ENCODE measurements at places on chromosomes 2 and 18.

DNA sequence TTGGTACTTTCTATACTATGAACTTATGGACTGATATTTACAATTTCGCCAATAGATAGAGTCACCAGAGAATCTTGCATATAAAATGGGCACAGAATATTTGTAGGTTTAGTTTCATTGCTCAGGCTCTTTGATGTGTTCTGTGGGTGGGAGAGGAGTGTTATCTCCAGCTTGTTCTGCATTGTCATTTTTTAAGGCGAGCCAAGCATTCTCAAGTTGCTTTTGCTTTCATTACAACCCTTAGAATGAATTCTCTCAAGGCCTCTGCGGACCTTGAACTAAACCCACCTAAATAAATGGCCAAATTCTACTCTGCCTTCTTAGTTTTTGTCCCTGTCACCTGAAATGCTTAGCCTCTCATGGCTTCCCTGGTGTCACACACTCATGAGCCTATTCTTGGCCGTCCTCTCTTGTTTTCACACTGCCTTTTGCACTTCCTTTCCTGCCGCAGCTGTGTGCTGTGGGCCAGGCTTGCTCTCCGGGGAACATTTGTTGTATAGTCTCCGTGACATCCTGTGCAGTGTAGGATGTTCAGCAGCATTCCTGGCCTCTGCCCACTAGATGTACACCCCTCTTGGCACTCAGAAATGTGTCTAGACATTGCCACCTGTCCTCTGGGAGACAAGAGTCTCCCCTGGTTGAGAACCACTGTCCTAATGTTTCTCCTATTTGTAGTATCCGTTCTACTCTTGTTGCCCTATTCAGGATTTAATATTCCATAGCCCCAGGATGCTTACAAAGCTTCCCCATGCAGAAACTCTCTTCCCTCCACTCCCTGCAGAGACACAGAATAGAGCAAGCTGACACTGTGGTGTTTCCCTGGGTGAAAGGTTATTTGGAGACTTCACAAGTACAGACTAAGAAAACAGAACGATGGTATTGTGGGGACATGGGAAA lies 255.6 kb downstream of the PTPRM start:
- no peak for DNase-seq

GRCh38 chr2:148162871-148163270 lies 142.0 kb downstream of the MBD5 start:
- no peak for DNase-seq

DNA sequence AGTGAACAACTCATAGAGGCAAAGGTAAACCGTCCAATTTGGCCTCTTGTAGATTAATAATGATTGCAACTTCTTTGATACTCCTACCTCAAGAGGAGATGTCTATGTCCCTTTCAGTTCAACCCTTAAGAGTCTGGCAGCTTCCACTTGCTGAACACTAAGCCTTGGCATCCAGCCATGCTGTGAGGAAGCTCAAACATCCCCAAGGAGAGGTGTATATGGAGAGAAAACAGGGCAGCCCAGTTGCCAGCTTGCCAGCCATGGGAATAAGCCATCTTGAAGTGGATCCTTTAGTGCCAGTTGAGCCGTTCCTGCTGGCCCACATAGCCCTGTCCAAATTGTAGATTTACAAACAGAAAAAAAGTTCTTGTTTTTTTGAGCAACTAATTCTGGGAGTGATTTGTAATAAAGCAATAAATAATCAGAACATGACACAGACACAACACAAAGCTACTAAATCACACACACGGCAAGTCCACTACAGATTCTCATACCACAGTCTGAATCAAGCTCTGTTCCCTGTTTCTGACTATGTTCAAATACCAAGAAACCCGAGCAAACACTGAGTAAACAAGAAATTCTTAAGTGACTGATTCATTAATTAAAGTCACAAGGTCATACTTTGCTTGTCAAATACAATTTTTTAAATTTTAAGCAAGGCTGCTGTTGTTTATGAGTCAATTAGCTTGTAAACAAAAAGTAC lies 96.1 kb downstream of the PID1 start:
- no peak for DNase-seq

- DNase-seq = no peak
Observed at GRCh38 chr2:110766291-110766690, 33.9 kb downstream of the ACOXL start.

DNA sequence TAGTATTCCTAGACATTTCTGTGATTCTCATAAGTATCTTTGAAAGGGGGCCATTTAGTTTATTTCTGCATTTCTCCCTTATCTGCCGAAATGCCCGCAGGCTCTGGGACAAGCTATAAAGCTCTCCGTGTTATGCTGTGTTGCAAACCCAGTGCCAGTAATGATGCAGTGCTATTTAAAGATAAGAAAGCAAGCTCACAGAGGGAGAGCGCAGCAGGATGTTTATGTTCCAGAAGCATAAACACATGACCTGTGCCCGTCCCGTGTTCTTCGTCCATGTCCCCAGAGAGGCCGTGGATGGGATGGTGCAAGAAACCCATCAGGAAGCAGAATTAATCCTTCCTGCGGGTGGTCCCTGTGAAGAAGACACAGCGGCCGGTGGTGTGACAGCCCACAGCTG lies 99.4 kb downstream of the NEDD4L start:
- DNase-seq = no peak

- no peak for DNase-seq
Observed at GRCh38 chr18:48836231-48836805, 114.4 kb downstream of the SMAD7 start.

GRCh38 chr2:183255411-183255810 lies 131.2 kb downstream of the NUP35 start:
- no peak for DNase-seq

- no peak for DNase-seq
Observed at GRCh38 chr2:71503837-71504236, 50.5 kb downstream of the DYSF start.

- DNase-seq = no peak
Observed at GRCh38 chr18:1499265-1499664, 594.6 kb downstream of the ADCYAP1 start.

GRCh38 chr2:223894968-223895367 lies 50.2 kb downstream of the WDFY1 start:
- no peak for DNase-seq

- no peak for DNase-seq
Observed at GRCh38 chr2:181528441-181528840, 71.3 kb downstream of the ITGA4 start.

GRCh38 chr2:217797661-217798069 lies 205.1 kb downstream of the TNS1 start:
- DNase-seq = no peak

DNA sequence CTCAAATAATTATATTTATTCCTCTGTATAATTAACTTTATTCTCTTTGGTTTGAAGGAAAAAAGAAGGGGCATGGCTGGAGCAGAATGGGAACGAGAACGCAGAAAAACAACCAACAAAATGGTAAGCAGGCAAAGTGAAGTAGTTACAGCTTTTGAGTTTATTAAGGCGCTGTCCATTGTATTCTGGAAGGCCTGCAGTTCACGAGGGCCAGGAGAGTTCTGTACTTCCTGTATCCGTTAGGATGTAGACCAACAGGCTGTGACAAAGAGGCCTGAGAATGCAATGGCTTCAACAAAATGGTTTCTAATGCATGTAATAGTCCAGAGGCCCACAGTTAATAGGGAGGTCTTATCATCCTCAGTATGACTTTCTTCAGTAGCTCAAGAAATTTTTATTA lies 32.5 kb upstream of the SP100 start:
- no peak for DNase-seq

- no peak for DNase-seq
Observed at GRCh38 chr18:28408528-28408927, 231.6 kb upstream of the CDH2 start.

GRCh38 chr2:127770973-127771735 lies 39.8 kb downstream of the WDR33 start:
- no peak for DNase-seq

DNA sequence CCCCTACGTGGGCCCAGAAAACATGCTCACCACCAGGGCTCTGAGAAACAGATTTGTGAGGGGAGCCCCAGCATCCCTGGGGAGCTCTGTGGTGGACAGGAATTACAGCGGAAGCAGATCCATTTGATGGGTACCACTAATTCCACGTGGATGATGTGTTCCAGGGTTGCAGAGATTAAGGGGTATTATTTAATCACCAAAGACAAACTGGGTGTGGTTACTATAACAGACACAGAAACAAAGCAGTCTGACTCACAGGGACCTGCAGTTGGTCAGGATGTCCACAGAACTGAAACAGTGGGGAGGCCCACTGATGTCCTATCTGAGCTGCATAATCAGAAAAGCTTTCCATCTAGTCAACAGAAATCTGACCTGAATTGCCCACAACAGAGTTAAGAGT lies 65.8 kb downstream of the PSMG2 start:
- no peak for DNase-seq

GRCh38 chr18:63763831-63764600 lies 11.2 kb upstream of the SERPINB7 start:
- no peak for DNase-seq

- no peak for DNase-seq
Observed at GRCh38 chr2:107107351-107107750, 221.4 kb upstream of the ST6GAL2 start.

- DNase-seq = no peak
Observed at GRCh38 chr2:28368357-28368798, 24.3 kb upstream of the FOSL2 start.

DNA sequence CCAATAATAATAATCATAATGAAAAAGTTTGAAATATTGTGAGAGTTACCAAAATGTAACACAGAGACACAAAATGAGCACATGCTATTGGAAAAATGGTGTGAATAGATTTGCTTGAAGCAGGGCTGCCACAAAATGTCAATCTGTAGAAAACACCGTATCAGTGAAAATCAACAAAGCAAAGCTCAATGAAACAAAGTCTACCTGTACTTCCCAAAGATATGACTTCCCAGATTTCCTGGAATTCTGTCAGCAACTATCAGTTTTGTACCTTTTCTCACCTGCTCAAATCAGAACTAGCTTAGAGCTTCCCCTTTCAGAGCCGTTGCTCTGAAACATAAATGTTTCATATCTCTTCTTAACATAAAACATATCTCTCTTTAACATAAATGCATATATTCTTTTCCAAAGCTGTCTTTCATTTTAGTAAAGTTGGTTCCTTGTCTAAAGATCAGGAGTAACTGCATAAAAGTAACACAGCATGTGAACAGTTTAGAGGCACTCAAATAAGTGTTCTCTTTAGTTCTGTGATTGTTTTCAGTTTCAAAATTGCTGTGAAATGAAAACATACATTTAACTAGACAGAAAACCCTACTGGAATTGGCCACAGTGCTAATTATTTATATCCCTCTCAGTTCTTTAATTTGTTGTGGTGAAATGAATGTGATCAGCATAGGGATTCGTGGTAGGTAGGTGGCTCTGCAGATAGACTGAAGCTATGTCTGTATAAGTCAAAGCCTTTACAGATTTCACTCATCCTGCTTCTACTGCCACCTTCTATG lies 262.5 kb downstream of the KCNJ3 start:
- no peak for DNase-seq

- DNase-seq = no peak
Observed at GRCh38 chr18:42588786-42589185, 526.7 kb downstream of the RIT2 start.

- no peak for DNase-seq
Observed at GRCh38 chr2:10774394-10774793, 38.2 kb downstream of the PDIA6 start.
